Progenitor cell of endocrine pancreas (in vitro differentiated cells): ENCODE measurements at places on chromosomes 11 and 22. TPM values are rescaled to one million over a fixed set of nuclear protein-coding genes. Genes with fewer than 3 reads are reported as not detected.

The SPI1 gene
- total RNA-seq: not detected in 2 replicates

The LRRN4CL gene
- 0.65 and 0.89 TPM in 2 replicates for total RNA-seq

The OR56A1 gene
- total RNA-seq: 0.09 TPM in 1 of 2 replicates, not detected in the other

The PIH1D2 gene
- total RNA-seq: 4.9 and 6.2 TPM in 2 replicates

The CABP4 gene
- total RNA-seq: 0.18 TPM in 1 of 2 replicates, not detected in the other

GRCh38 chr11:120153221-120153620 is 15.3 kb upstream of the TRIM29 start:
- no peaks in the 10 kb centered on the region for H3K4me1 ChIP-seq
- no peaks in the 10 kb centered on the region for H3K36me3 ChIP-seq
- no peak for DNase-seq
- peaks cover 17% of the 10 kb centered on the region for H3K27me3 ChIP-seq
- no peak overlapping the region for H3K27ac ChIP-seq

DNA sequence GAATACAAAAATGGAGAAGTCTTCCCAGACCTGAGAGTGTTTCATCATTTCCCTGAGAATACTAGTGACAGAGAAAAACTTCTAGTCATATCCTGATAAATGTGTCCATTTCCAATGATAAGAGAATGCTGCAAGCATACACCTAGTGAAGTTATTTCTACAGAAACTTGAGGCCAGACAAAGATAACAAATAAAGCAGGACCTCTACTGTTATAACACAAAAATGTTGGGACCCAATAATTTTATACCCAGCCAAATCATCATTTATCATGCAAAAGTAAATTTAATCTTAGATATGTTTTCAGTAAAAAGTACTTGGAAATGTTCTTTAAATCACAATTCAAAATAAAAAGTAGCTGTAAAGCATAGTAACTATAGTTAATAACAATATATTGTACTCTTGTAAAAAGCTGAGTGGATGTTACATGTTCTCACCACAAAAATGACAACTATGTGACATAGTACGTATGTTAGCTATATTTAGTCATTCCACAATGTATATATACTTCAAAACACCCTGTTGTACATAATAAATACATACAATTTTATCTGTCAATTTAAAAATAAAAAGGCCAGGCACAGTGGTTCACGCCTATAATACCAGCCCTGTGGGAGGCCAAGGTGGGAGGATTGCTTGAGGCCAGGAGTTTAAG is 12.6 kb downstream of the RRAS2 start:
- H3K36me3 ChIP-seq: peaks cover 20% of the 10 kb centered on the region
- H3K4me1 ChIP-seq: no peaks in the 10 kb centered on the region
- H3K27ac ChIP-seq: no peak overlapping the region
- DNase-seq: no peak

- H3K36me3 ChIP-seq: no peaks in the 10 kb centered on the region
- H3K4me1 ChIP-seq: peaks cover 24% of the 10 kb centered on the region
- DNase-seq: no peak
- no peak overlapping the region for H3K27ac ChIP-seq
Observed at GRCh38 chr11:129365816-129366215, 9.8 kb upstream of the BARX2 start.

- H3K36me3 ChIP-seq: no peaks in the 10 kb centered on the region
- no peak overlapping the region for H3K27ac ChIP-seq
- no peak for DNase-seq
- H3K27me3 ChIP-seq: no peaks in the 10 kb centered on the region
Observed at GRCh38 chr11:16942342-16942741, 71.9 kb downstream of the PLEKHA7 start.

DNA sequence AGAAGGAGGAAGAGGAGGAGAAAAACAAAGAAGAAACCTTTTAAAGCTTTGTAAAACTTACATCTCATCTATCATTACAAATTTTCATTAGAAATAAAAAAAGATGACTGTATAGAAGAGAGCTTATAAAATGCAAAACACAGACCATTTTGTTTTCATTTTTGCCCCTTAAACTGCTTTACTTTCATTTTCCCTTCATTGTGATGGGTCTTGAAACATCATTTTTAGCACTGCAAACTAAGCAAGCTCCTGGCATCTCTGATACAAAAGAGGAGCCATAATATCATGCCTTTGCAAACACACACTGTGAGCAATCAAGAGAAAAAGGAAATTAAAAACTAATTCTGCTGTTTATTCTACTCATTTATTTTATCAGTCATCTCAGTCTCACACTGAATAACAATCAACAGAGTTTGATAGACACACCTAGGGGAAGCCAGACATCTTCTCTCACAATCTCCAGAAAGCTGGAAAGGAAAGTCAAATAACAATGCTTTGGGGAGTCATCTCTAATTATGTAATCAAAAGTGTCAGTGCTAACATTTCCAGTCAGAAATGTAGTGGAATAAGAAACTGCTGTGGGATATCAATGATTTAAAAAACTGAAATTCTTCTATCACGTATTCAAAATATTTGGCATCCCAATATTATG is 467.7 kb upstream of the FAT3 start:
- H3K4me1 ChIP-seq: no peaks in the 10 kb centered on the region
- DNase-seq: no peak
- H3K27me3 ChIP-seq: no peaks in the 10 kb centered on the region

- H3K27me3 ChIP-seq: no peaks in the 10 kb centered on the region
- no peaks in the 10 kb centered on the region for H3K4me1 ChIP-seq
- DNase-seq: no peak
- no peak overlapping the region for H3K4me3 ChIP-seq
- H3K36me3 ChIP-seq: peaks cover 19% of the 10 kb centered on the region
Observed at GRCh38 chr22:21690401-21690801, 24.6 kb downstream of the PPIL2 start.

DNA sequence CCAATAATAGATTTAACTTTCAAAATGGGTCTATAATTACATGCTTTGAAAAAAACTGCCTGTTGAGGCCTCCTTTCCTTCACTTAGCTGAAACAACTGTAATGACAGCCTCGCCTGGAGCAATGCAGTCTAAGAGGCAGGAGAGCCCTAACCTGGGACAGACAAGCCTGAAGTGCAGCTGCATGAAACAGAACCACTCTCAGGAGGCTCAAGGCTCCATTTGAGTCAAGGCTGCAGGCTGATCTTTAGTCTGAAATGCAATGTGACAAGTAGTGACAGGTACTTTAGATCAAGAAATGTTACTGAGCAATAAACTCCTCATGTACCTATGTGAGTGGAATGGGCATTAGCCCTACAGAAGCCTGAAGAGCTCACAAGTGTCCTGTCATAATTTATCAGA is 414.0 kb upstream of the LUZP2 start:
- DNase-seq: no peak
- H3K36me3 ChIP-seq: no peaks in the 10 kb centered on the region
- H3K27me3 ChIP-seq: no peaks in the 10 kb centered on the region

- H3K4me3 ChIP-seq: no peak overlapping the region
- H3K27me3 ChIP-seq: peaks cover 18% of the 10 kb centered on the region
- no peak for DNase-seq
- H3K4me1 ChIP-seq: no peaks in the 10 kb centered on the region
- no peak overlapping the region for H3K27ac ChIP-seq
- no peaks in the 10 kb centered on the region for H3K36me3 ChIP-seq
Observed at GRCh38 chr11:64593156-64594105, 2.4 kb downstream of the SLC22A12 start.

DNA sequence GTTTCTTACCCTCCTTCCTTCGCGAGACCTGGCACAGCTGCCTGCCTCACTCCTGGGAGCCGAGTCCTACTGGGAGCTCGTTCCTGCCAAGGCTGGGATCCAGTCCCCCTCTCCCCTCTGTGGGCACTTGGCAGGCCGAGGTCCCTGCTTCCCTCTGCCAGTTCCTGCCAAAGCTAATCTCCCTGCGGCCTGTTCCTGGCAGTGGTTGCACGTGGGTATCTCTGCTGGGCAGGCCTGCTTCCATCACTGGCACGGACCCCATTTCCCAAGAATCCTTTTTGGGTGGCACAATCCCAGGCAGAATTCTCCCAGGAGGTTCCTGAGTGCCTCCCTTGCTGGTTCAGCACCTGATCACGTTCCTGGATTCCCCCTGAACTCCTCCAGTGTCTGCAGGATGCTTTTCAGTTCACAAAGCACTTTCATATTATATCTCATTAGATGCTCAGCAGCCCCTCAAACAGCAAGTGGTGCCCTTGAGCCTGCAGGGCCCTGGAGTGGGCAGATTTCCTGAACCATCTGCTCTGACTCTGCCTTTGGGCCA is 96.5 kb downstream of the RRM1 start:
- H3K27ac ChIP-seq: no peak overlapping the region
- peaks cover 11% of the 10 kb centered on the region for H3K27me3 ChIP-seq
- peaks cover 13% of the 10 kb centered on the region for H3K4me1 ChIP-seq
- DNase-seq: no peak

DNA sequence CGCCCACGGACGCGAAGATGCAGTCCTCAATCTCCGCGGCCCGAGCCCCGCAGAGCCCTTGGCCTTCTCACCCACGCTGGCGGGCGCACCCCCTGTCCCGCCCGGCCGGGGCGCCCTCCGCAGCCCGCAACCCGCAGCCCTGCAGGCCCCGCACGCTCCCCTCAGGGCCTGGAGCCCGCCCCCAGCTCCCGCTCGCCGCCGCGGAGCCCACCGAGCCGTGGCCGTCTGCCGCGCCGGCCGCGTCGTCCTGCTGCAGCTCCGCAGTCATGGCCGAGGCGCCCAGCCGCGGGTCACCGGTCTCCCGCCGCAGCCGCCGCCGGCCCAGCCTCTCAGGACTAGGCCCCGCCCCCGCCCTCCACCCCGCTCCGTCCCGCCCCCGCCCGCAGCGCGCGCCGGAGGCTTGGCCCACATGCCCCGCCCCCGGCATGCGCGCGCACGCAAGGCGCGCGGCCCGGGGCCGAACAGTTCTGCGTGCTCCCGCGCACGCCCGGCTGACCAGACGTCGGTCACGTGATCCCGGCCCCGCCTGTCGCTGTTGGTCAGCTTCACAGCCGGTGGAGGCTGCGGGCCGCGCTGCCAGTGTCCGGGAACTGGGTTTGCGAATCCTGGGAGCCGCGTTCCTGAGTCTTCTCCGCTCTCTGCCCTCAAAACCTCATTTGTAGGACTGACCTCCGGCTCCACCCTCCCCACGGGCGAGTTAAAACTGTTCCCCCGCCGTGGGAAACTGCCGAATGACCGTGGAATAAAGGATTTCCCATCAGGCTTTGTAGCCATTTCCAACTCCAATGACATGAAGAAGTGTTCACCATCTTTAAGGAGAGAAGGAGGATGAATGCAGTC is at the start of gene USP28:
USP28 (minus strand) TSS at position 339 of the 840 bp plus-strand sequence; CDS start at position 268, 71 bp downstream.
- DNase-seq: peak; percentile 93
- H3K27me3 ChIP-seq: no peaks in the 10 kb centered on the region
- H3K4me3 ChIP-seq: peak within 1 kb of the TSS; percentile 89
- H3K36me3 ChIP-seq: peaks cover 9% of the 10 kb centered on the region

GRCh38 chr11:69702239-69702691 is 1.6 kb downstream of the FGF19 start:
- H3K27ac ChIP-seq: no peak overlapping the region
- peaks cover 45% of the 10 kb centered on the region for H3K27me3 ChIP-seq
- H3K36me3 ChIP-seq: no peaks in the 10 kb centered on the region
- DNase-seq: no peak
- peaks cover 11% of the 10 kb centered on the region for H3K4me1 ChIP-seq
- no peak overlapping the region for H3K4me3 ChIP-seq

- H3K36me3 ChIP-seq: peaks cover 37% of the 10 kb centered on the region
- H3K27me3 ChIP-seq: no peaks in the 10 kb centered on the region
- peak overlapping the region; percentile 95 for H3K4me3 ChIP-seq
- DNase-seq: no peak
- H3K27ac ChIP-seq: peak overlapping the region; percentile 99
Observed at GRCh38 chr22:39518996-39519680, 1.2 kb upstream of the ATF4 start.

DNA sequence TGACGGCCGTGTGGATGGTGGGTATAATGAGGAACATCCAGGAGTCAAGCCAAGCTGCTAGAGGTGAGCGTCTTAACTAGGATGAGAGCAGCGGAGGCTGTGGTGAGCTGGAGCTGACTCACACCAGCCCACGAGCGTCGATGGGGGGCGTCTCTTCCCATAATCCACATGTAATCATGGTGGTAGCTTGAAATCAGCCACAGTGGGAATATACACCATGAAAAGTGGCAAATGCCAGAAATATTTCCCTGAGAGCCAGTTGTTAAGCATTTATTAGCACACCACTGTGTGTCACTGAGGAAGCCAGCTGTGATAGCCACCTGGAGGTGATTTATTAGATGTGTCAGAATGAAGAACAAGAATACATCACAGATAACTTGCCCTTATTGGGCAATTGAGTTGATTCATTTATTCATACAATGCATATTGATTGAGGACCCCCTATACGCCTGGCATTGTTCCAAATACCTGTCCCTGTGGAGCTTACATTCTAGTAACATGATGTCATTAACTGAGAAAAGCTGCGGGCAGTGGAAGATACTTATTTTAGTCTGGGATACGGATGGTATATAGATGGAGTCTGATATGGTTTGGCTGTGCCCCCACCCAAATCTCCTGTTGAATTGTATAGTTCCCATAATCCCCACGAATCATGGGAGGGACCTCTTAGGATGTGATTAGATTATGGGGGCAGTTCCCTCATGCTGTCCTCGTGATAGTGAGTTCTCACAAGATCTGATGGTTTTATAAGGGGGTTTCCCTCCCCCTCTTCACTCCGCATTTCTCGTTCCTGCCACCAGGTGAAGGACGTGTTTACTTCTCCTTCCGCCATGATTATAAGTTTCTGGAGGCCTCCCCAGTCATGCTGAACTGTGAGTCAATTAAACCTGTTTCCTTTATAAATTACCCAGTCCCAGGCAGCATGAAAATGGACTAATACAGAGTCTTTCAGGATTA is 473.4 kb downstream of the METTL15 start:
- H3K4me3 ChIP-seq: no peak overlapping the region
- no peak overlapping the region for H3K27ac ChIP-seq
- no peaks in the 10 kb centered on the region for H3K4me1 ChIP-seq

DNA sequence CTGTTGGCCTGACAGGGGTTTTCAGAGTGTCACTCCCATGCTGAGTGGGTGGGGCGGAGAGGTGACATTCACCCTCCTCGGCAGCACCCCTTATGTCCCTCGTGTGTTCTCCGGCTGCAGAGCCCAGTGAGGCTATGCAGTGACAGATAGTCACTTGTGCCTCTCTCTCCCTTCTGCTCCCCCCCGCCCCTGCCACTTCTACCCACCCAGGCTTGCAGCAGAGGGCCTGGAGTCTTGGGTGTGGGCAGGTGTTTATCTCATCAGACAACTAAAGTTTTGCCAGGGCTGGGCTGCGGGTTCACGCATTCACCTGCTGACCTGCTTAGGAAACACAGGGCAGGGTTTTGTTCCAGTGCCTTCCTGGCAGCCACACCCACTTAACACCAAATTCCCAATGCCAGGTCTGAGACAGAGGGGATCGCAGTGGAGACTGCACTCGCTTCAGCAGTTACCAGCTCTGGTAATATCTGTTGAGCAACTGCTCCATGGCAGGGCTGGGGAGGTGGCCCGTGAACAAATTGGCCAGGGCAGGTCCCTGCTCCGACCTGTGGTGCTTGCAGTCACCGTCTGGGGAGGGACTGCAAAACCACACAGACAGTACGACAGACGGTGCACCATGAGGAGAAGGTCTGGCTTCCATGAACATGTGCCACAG is 50.5 kb upstream of the ADA2 start:
- H3K27me3 ChIP-seq: peaks cover 13% of the 10 kb centered on the region
- H3K4me3 ChIP-seq: no peak overlapping the region
- H3K36me3 ChIP-seq: no peaks in the 10 kb centered on the region
- peak overlapping the region; percentile 5 for H3K27ac ChIP-seq
- H3K4me1 ChIP-seq: peaks cover 36% of the 10 kb centered on the region
